ENCODE measurements at places on chromosomes 5 and 9. TPM values are rescaled to one million over a fixed set of nuclear protein-coding genes. Genes with fewer than 3 reads are reported as not detected.
A peak's percentile ranks its signal among the peaks of the same experiment; 100 is the strongest.

- DNase-seq, result no peak
Observed at GRCh38 chr9:105289305-105289704, 44.9 kb downstream of the SLC44A1 start.

DNA sequence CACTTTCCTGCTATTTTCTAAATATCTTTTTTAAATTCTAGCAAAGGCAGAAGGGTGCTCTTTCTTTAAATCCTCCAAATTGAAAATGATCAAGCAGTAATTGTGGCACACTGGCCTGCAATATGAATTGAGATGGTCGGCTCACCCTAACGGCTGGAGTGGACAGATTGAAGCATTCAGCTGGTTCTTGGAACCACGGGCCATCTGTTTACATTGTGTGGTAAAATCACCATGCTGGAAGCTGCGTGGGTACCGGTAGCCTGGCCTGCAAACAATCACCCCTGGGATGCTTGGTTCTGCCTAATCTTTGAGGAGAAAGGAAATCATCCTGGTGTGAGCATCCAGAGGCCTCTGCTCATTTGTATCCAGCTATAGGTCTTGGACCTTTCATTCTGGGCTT lies 289.3 kb downstream of the ZNF608 start:
- DNase-seq, result peak; percentile 31

- DNase-seq, result no peak
Observed at GRCh38 chr5:160685695-160686094, 166.3 kb downstream of the ATP10B start.

DNA sequence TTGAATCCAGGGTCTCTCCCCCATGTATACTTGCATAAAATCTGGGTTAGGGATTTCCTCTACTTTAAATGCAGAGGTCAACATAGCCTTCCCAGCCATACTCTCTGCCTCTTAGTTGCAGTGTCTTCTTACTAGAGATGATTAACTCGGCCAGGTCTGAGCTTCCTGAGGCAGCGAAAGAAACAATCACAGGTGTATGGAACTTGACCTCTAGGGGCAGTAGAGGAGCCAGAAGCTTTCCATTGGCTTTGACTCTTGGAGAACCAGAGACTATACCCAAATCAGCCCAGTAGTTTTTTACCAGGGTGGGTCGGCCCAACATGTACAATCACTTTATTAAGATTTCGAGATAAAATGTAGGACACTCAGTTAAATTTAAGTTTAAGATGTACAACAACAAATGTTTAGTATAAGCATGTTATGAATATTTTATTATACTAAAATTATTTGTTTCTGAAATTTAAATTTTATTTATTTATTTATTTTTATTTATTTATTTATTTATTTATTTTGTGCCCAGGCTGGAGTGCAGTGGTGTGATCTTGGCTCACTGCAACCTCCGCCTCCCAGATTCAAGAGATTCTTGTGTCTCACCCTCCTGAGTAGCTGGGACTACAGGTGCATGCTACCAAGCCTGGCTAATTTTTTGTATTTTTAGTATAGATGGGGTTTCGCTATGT lies 48.0 kb upstream of the DMRT3 start:
- DNase-seq, result no peak

GRCh38 chr5:176819476-176819875 lies 9.1 kb downstream of the UNC5A start:
- DNase-seq, result no peak

DNA sequence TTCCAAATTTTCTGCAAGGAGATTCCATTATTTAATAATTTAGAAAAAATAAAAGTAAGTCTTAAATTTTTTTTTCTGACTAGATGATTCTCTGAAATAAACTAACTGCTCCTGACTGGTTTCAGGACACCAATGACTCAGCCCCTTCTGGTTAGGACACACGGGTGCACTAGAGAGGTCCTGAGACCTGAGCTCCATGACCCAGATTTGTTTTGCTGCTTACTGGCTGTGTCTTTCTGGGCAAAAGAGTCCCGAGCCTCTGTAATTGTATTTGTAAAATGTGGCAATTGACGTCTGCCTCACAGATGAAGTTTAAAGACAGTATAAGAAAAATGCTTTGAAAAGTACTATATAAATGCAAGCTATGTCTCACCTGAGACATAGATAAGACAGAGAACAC lies 89.1 kb downstream of the SLC24A2 start:
- DNase-seq, result no peak

GRCh38 chr5:74762599-74762998 lies 4.3 kb downstream of the GFM2 start:
- DNase-seq, result no peak

DNA sequence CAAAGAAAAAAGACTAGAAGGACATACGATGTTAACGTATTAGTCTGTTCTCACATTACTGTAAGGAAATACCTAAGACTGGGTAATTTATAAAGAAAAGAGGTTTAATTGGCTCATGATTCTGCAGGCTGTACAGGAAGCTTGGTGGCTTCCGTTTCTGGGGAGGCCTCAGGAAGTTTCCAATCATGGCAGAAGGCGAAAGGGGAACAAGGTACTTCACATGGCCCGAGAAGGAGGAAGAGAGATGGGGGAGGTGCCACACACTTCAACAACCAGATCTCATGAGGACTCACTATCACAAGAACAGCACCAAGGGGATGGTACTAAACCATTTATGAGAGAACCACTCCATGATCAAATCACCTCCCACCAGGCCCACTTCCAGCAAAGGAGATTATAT lies 110.1 kb downstream of the CARTPT start:
- no peak for DNase-seq

DNA sequence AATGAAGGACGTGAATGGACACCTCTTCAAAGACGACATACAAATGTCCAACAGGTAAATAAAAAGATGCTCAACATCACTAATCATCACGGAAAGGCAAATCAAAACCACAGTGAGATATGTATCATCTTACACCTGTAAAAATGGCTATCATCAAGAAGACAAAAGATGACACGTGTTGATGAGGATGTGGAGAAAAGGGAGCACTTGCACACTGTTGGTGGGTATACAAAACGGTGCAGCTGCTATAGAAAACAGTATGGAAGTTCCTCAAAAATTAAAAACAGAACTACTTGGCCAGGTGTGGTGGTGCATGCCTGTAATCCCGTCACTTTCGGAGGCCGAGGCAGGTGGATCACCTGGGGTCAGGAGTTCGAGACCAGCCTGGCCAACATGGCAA lies 47.9 kb downstream of the STK10 start:
- DNase-seq, result no peak

GRCh38 chr9:132154863-132155567 lies 6.8 kb upstream of the NTNG2 start:
- no peak for DNase-seq

- DNase-seq, result no peak
Observed at GRCh38 chr5:33848554-33848953, 43.2 kb downstream of the ADAMTS12 start.

- DNase-seq, result no peak
Observed at GRCh38 chr9:80078826-80079225, 507.1 kb downstream of the TLE4 start.

DNA sequence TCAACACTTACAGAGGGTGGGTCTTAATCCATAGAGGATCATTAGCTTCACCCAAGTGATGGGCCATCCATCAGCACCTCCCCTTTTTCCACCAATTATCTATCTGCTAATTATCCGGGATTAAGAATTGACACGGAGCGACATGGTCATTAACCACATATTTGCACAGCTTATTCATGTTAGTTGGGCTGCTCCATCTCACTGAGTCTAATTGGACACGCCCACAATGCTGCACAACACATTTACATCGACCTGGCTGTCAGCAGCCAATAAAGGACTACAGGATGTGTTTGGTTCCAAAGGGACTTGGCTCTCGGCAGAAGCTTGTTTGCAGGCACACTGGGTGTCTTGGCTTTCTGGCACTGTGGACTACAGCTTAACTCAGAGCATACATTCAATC lies 21.6 kb downstream of the FOXE1 start:
- peak; percentile 40 for DNase-seq

DNA sequence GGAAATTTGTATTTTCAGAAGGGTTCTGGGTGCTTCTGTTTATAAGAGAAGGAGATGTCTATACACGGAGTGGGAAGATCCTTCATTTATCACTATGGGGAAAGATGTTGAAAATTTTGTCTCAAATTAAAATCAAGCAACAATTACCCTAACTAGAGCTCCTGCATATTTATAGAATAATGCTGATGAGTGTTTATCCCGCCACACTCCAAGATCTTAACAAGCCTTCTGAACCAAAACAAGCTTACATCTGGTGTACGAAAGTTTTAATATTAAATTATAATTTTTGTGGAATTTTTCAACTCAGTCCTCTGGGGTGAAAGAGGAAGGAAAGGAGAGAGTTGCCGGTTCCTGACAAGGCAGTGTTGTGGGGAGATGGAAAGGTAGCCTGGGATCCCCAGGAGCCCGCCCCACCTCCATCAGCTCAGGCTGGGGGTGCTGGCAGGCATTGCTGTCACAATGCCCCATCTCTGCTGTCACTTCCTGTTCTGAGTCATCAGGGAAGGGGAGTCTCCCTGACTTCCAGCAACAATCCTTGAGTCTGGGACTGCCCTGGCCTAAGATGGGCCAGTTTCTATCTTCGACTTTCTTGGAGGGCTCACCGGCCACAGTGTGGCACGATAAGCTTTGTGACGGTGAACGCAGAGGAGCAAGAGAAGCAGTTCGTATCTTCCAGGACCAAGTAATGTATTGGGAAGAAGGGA lies 64.5 kb downstream of the ERAP1 start:
- no peak for DNase-seq

- peak; percentile 68 for DNase-seq
Observed at GRCh38 chr9:130118841-130119518, 53.2 kb upstream of the NCS1 start.

GRCh38 chr9:90616806-90617205 lies 25.8 kb downstream of the DIRAS2 start:
- no peak for DNase-seq

GRCh38 chr5:66519626-66520025 lies 76.6 kb upstream of the MAST4 start:
- DNase-seq, result no peak

DNA sequence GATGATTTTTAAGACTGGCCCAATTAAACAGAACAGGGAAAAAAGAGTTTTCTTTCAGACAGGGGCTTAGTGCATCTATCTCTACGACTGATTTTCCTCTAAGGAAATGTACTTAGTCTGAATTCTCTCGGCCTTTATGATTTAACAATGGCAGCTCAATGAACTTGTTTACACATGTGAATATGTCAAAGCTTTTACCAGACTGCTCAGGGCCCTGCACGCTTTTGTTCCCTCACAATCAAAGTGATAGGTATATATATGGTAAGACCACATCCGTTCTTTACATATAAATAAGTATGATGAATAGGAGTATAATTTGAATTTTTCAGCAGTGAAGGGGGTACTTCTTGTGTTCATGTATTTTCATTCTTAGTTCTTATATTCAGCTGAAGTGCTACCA lies 27.6 kb downstream of the LEAP2 start:
- DNase-seq, result no peak

DNA sequence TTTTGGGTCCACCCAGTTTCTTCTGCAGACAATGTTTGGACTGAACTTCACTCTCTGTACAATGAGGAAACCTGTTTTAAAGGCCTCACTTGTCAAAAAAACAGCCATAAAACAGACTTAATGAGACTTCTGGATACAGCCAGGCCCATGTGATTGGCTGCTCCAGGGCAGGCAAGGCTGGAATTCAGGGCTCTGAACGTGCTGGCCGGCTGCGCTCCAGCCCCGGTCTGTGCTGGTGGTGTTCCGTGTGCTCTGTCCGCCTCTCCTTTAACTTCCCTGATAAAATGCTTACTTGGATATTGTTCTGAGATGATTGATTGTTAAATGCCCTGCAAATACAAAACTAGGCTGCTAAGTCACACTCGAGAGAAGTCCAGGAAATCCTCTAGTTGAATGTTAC lies 131.2 kb upstream of the KLF4 start:
- no peak for DNase-seq

DNA sequence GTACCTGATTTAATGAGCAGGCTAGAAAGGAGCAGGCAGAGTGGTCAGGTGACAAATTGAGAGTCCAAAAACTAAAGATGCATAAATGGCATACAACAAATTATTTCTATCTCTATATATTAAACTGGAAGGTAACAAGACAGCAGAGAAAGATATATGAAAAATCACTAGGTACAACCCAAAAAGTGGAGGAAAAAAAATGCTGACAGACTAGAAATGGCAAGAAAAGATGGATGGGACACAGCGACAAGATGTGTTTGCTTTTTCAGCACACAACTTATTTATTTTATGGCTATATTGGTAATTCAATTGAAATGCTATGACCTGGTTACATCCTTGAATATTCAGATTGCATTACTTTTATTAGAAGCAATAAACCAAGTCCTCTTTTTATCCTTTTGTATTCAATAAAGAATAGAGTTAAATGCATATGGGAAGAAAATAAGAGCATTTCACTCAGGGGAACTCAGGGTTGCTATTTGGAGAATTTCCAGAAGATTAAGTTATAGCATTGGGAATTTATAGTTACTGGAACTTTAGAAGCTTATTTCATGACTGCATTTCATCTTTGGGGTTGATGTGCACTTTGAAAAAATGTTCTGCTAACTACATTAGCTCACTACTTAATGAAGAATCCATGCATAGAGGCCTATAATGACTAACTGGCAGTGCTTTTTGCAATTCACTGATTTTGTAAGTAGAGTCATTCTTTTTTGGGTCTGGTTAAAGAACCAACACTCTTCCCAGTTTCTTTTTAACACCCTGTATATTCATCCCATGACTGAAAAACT lies 566.6 kb upstream of the TUSC1 start:
- no peak for DNase-seq

DNA sequence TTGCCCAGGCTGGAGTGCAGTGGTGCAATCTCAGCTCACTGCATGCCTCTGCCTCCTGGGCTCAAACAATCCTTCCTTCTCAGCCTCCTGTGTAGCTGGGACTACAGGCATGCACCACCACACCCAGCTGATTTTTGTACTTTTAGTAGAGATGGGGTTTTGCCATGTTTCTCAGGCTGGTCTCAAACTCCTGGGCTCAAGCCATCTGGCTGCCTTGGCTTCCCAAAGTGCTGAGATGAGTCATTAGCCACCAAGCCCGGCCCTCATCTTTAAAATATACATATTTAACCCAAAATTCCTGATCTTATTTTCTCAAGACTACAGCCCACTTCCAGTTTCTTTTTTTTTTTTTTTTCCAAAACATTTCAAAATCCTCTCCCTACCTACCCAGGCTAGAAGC lies 31.7 kb upstream of the MINAR2 start:
- DNase-seq, result no peak

- no peak for DNase-seq
Observed at GRCh38 chr5:78331523-78332080, 28.8 kb upstream of the SCAMP1 start.

FAM163B gene
- total RNA-seq, result 2.7 TPM

NFIL3 gene
- 24.6 TPM for total RNA-seq

WHRN gene
- total RNA-seq, result 7.7 TPM

C5orf58 gene
- total RNA-seq, result not detected

AFAP1L1 gene
- 6.1 TPM for total RNA-seq

ANKRA2 gene
- 39.8 TPM for total RNA-seq

IFNA7 gene
- total RNA-seq, result not detected

AQP3 gene
- total RNA-seq, result 1.1 TPM

IFNA21 gene
- total RNA-seq, result not detected

POU5F2 gene
- total RNA-seq, result 8.7 TPM
